ENCODE measurements at places on chromosomes 12 and 14.

DNA sequence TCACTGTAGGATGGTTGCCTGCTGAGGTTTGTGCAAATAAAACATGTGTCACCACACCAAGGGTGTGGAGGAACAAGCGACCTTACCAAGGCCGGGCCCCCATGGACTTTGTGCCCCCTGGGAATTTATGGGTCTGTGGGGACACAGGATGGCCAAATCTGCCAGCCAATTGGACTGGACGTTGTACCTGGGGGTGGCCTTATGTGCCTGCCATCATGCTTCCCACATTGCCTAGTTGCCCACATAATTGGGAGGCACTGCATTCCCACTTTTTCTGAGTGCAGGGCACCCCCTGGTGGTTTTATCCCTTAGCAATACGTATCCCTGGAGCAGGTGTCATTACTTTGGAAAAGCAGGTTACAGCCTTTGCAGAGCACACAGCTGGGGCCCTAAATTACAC is 92.6 kb upstream of the TMPO start:
- no peak for DNase-seq

- peak; percentile 83 for DNase-seq
Observed at GRCh38 chr12:51048661-51049251, 629 bp downstream of the LETMD1 start.

GRCh38 chr12:117486840-117487659 is 125.6 kb upstream of the NOS1 start:
- peak; percentile 44 for DNase-seq

DNA sequence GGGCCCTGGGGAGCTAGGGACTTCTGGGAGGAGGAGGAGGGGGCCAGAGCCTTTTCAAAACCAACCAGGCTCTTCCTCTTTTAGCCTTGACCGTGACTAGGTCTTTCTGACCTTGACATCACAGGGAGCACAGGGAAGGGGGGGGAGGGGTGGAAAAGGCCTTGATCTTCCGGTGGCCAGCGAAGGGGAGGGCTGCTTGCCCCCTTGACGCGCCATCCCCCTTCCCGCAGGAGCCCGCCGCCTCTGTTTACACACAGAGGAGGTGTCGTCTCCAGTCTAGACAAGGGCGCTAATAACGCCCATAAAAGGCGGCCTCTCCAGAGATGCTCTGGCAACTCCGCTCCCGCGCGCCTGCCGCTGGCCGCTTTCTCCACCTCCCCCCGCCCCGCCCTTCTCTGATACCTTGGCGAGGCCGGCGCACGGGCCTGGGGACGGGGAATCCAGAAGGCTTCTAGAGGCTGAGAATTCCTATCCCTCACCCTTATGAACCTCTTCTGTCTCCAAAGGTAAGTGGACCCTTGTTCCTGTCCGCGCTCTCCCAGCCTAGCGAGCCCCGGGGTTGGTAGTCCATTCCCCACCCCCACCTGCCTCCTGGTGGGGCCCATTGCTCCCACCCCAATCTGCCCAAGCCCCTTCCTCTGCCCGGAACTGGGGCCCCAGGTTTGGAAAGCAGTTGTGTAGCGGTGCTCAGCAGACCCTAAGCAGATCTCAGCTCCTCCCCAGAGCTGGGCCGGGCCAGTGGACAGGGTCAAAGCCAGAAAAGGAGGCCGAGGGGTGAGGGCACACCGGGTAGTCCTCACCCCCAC is 4.9 kb upstream of the HOXC12 start:
- no peak for DNase-seq

GRCh38 chr12:50862316-50862715 is 19.6 kb downstream of the TMPRSS12 start:
- no peak for DNase-seq

- peak; percentile 99 for DNase-seq
Observed at GRCh38 chr12:69415471-69416275, 54.5 kb upstream of the FRS2 start.

GRCh38 chr12:953776-954175 is 4.3 kb upstream of the RAD52 start:
- no peak for DNase-seq

- DNase-seq: no peak
Observed at GRCh38 chr12:102195826-102196225, 1.8 kb downstream of the PMCH start.

- DNase-seq: no peak
Observed at GRCh38 chr12:59131462-59131861, 211.2 kb upstream of the LRIG3 start.

DNA sequence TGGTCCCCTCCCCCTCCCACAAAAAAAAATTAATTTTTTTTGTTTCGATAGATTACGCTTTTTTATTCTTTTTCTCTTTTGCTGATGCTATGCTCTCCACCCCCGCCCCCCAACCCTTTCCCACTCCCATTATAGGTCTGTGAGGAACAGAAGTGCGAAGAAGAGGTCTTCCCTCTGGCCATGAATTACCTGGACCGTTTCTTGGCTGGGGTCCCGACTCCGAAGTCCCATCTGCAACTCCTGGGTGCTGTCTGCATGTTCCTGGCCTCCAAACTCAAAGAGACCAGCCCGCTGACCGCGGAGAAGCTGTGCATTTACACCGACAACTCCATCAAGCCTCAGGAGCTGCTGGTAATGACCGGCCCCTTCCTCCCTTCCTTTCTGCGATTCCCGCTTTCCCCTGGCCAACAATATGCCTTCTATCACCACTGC is 2.3 kb downstream of the CCND2 start:
- no peak for DNase-seq

DNA sequence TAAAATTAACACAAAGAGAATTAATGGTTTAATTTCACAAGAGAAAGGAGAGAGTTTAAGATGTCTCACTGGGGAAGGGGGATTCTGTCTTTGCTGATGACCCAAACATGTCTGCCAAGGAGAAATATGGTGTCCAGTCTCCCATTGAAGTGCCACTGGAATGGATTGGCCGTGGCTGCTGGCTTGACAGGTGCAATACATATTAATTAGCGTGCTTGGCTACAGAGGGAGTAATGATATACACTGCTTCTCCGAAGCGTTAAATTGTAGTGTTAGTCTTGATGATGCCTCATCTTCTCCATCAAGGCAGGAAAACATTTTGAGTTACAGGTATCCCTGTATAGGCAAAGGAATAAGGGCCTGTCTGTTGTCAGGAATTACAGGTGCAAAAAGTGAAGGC is 393.4 kb upstream of the TMPO start:
- no peak for DNase-seq

DNA sequence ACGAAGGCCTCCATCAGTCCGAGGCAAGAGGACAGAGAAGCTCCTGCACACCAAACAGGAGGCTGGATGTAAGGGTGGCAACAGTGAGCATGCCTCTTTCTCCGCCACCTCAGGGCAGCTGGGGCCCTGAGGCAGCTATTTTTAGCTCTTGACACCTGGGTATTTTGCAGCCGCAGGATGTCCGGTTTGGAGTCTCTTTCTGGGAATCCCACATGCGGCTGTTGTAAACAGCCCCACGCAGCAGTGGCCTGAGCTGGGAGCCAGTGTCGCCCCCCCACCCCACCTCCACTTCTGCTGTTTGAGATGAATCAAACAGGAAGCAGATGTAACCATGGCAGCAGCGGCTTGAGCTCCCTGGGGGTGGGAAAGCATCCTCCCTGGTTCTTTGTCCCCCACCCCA is 11.7 kb downstream of the HDAC7 start:
- no peak for DNase-seq

DNA sequence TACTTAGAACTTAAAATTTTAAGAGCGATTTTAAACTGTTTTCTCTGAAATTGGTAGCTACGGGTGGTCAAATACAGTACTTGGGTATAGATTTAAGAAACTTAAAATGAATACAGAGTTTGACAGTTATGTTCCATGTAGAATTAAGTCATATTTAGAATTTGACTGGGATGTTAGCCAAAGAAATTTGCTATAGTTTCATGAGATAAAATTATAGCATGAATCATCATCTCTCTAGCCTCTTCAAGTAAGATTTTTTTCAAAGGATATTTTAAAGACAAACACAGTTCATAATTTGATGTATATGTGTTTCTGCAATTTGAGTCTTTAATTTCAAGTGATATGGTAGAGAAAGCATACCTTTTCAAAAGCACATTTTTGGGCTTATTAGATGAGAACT is 41.0 kb downstream of the ZCRB1 start:
- DNase-seq: no peak

DNA sequence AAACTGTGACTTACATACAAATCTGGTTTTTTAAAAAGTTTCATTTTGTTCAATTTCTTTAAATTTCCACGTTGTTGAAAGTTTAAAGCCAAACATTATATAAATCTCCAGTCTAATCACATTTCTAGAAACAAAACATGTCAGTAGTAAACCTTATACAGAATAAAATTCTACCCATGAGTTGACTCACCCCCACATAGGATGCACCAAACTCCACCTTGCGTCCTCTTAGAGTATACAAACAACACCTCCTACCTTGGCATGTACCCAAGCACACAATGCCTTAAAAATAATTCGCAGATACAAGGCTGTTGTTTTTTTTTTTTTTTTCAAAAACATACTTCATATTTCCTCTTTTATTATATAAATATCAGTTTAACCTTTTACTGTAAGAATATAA is 3.3 kb downstream of the FBXL14 start:
- no peak for DNase-seq

GRCh38 chr14:24283796-24284460 is 12.5 kb upstream of the RABGGTA start:
- no peak for DNase-seq

DNA sequence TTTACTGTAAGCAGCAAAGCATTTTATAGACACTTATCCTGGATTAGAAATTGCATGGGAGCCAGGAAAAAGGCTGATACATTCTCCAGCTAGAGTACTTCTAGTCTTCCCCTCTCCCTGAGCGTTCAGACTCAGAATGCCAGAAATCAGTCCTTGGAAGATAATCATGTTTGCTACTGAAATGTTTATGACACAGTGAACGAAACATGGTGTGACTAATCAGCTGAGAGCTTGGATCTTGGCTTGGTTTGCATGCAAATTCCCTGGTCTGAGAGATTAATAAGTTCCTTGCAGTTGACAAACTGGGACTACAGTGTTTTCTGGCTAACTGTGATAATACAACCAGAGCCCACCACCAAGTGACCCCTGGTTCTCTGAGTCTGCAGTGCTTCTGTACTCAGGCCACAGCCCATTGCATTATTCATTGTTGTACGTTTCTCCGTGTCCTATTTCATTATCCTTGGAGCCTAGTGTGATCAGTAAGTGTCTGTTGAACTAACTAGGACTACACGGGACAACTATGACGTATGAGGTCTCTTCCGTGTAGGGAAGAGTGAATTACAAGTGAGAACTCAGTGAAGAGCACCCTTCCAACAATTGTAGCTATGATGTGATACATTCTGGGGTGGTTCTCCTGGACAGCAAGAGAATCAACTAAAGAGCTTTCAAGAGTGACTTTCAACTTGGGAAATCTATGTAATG is 34.6 kb upstream of the EVL start:
- peak; percentile 9 for DNase-seq

DNA sequence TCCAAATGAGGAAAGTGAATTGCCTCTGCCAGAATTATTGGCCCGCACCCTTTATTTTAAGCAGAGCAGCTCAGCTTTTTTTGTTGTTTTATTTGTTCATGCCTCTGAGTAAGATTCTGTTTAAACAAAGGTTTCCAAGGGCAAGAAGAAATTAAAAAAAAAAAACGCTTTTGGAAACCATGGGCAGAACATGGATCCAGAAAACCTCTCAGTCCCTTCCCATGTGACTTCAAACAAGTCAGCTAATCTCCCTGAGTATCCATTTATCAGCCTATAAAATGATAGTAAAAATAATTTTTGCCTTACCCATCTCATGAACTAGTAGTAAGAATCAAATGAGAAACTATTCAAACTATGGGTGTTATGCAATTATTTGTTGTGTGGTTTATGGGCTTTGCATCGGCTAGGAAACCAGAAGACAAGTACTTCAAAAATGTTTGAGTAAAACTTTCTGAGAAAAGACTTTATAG is 27.6 kb downstream of the KITLG start:
- no peak for DNase-seq

- DNase-seq: no peak
Observed at GRCh38 chr12:78418919-78419318, 445.7 kb upstream of the SYT1 start.

DNA sequence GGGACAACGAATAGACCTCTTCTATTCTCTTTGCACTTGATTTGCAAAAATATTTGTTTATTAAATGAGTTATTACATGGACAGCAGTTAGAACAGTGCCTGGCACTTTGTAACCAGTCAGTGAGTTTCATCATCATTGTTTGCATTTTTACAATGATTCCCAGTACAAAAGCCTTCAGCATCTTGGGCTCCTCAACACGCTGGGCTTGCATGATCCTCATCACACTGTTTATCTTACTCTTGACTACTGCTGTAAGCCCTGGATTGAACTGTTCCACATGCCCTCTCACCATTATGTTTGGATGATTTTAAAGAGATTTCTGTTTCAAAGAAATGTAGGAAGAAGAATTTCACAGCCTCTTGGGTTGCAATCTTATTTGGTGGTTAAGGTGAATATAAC is 204.3 kb downstream of the PELI2 start:
- no peak for DNase-seq

GRCh38 chr12:109482894-109483293 is 5.5 kb downstream of the UBE3B start:
- no peak for DNase-seq

DNA sequence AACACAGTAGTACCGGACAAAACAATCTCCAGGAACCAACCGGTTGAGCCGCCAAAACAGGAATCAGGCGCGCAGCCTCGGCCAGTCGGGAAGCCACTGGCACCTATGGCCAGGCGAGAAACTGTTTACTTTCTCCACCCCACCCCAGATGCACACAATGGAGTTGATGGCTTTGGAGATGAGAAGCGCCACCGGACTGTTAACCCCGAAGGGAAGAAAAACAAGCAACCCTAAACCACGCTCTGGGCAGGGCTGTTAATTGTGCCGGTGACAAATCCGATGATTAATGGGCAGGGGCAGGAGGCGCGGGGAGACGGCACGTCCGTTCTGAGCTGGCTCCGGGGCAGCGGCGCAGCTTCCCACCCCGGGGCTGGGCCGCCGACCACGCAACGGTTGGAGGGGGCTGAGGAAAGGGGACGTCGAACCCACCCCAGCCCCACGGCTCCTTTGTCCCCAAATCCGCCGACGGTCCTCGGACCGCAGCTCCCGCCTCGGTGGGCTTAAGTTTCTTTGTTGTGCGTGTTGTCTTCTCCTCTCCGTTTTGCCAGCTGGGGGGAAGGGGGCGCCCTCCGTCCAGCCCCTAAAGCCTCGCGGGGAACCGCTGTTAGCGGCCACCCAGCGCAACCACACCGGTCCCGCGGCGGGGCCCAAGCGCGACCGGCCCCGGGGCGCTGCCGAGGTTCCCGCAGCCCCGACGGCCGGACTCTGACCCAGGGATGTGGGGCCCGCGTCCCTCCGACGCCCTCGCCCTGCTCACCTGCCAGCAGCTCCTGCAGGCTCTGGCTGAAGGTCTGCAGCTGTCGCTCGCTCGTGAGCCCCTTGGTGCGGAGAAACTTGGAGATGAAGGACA is 790 bp downstream of the BTG1 start:
- no peak for DNase-seq

GRCh38 chr12:75660805-75661404 is 149.5 kb upstream of the KRR1 start:
- no peak for DNase-seq

Measured in GOT3 (cell line).